Esophagus muscularis mucosa (tissue), 4 donors: ENCODE measurements at places on chromosomes 12 and 14. TPM values are rescaled to one million over a fixed set of nuclear protein-coding genes. Genes with fewer than 3 reads are reported as not detected.

DNA sequence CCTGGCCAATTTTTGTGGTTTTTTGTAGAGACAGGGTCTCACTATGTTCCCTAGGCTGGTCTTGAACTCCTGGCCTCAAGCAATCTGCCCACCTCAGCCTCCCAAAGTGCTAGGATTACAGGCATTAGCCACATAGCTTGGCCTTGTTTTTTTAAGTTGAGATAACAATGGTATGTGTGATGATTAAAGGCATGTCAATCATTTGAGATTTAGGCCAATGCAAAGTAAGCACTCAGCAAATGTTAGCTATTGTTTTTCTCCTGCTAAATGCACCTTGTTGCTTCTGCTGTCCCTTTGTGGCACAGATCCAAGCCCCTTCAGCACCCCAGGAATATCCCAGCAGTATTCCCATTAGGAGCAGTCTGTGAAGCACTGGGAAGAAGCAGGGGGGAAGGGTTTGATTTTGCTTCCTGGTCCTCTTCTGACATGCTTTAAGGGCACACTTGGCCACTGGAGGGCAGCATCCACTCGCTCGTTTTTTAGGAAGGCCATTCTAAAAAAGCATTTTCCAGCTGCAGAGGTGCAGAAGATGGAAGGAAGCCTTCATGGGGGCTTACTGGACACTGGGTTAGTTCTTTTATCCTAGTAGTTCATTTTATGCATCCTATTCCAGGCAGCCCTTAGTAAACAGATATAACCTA lies 70.2 kb upstream of the ZFP36L1 start:
- no peaks in the 10 kb centered on the region for H3K27me3 ChIP-seq
- peaks cover 3% of the 10 kb centered on the region for H3K36me3 ChIP-seq
- H3K4me1 ChIP-seq: no peaks in the 10 kb centered on the region
- no peak for DNase-seq

DNA sequence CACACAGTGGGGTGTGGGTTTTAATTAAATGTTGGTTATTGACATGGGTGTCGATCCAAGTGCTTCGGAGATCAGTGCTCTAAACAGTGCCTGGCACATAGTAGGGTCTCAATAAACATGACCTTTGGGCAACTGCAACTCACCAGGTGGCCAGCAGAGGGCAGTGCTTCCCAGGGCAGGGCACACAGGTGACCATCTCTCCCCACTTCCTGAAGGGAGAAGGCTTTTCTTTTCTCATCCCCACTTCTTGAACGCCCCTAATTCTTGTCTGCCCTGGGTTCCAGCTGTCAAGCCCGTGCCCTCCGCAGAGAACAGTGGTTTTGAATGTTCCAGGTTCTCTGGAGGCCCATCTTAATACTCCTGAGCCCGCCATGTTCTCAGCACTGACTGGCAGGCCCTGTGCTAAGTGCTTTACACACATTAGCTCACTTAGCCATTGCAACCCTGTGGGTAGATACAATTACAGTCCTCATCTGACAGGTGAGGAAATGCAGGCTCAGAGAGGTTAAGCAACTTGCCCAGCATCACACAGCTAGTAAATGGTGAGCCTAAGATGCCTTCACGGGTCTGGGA lies 16.3 kb downstream of the RAPGEF3 start:
- H3K36me3 ChIP-seq: peaks cover 10% of the 10 kb centered on the region
- no peak overlapping the region for H3K4me3 ChIP-seq
- no peak for DNase-seq
- H3K4me1 ChIP-seq: peaks cover 47% of the 10 kb centered on the region
- H3K27ac ChIP-seq: no peak overlapping the region

GRCh38 chr14:59890676-59891075 lies 20.1 kb upstream of the RTN1 start:
- no peak overlapping the region for H3K27ac ChIP-seq
- H3K36me3 ChIP-seq: no peaks in the 10 kb centered on the region
- H3K27me3 ChIP-seq: no peaks in the 10 kb centered on the region
- DNase-seq: no peak
- H3K4me1 ChIP-seq: no peaks in the 10 kb centered on the region
- H3K4me3 ChIP-seq: no peak overlapping the region

GRCh38 chr14:39581474-39581873 lies 149.2 kb upstream of the FBXO33 start:
- no peaks in the 10 kb centered on the region for H3K4me1 ChIP-seq
- no peak for DNase-seq
- no peak overlapping the region for H3K27ac ChIP-seq
- no peaks in the 10 kb centered on the region for H3K27me3 ChIP-seq
- H3K4me3 ChIP-seq: no peak overlapping the region
- H3K36me3 ChIP-seq: no peaks in the 10 kb centered on the region

GRCh38 chr12:43480591-43480990 lies 71.4 kb downstream of the ADAMTS20 start:
- H3K27ac ChIP-seq: no peak overlapping the region
- no peak overlapping the region for H3K4me3 ChIP-seq
- H3K27me3 ChIP-seq: no peaks in the 10 kb centered on the region

Gene PDE3A
- total RNA-seq: 98.7 TPM
